HFFc6 (cell line): ENCODE measurements at places on chromosomes 4 and X. TPM values are rescaled to one million over a fixed set of nuclear protein-coding genes. Genes with fewer than 3 reads are reported as not detected.

The CXCL3 gene
- total RNA-seq = 0.40 to 1.3 TPM (median 0.72 TPM) in 3 replicates

The GDPD2 gene
- not detected in 3 replicates for total RNA-seq

The GPRASP1 gene
- 0.53 to 0.94 TPM (median 0.92 TPM) in 3 replicates for total RNA-seq

The POLN gene
- total RNA-seq = 1.4 and 2.7 TPM in 2 replicates

The IKBKG gene
- 30.4 to 38.2 TPM (median 36.1 TPM) in 3 replicates for total RNA-seq

The HHIP gene
- 0.09 to 0.84 TPM (median 0.34 TPM) in 3 replicates for total RNA-seq

The L1CAM gene
- total RNA-seq = 16.2 to 89.2 TPM (median 62.9 TPM) in 3 replicates

The UGT8 gene
- total RNA-seq = not detected in 3 replicates

The HTRA3 gene
- 4.6 to 7.3 TPM (median 6.8 TPM) in 3 replicates for total RNA-seq

The ALPK1 gene
- total RNA-seq = 6.3 to 7.5 TPM (median 6.3 TPM) in 3 replicates

The C4orf51 gene
- not detected in 3 replicates for total RNA-seq

The SMR3B gene
- not detected in 3 replicates for total RNA-seq

The LRP2BP gene
- 0.18 to 0.31 TPM (median 0.22 TPM) in 3 replicates for total RNA-seq

The UGT2B11 gene
- total RNA-seq = not detected in 3 replicates

The APLN gene
- 0.06 to 0.20 TPM (median 0.09 TPM) in 3 replicates for total RNA-seq

The GPR78 gene
- 0.08 TPM in 1 of 2 replicates, not detected in the other for total RNA-seq
